ENCODE measurements at places on chromosomes 6 and 20.

- DNase-seq, result no peak
Observed at GRCh38 chr6:6872459-6873344, 235.1 kb upstream of the RREB1 start.

- no peak for DNase-seq
Observed at GRCh38 chr6:152750694-152751093, at the start of gene VIP. Gene VIP, plus strand, starts transcription at chr6:152750797. Its CDS starts 1,381 bp downstream, at chr6:152752178.

DNA sequence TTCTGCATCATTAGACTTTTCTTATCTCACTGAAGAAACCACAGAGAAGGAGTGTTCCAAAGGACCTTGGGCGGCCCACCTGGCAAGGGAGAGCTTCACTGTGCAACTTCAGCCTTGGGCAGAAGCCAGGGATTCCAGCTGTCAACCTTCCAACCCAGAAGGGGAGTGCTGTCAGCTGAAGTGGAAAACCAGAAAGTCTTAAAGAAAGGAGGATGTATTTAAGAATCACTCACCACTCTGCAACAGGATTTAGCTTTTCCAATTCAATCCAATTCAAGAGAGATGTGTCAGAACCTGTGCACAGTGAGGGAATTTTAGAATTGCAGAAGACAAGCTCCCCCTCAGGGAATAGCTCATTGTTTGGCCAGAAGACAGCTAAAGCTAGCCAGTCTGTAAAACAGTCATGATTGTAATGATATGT, 553.7 kb downstream of the CD83 start:
- no peak for DNase-seq

DNA sequence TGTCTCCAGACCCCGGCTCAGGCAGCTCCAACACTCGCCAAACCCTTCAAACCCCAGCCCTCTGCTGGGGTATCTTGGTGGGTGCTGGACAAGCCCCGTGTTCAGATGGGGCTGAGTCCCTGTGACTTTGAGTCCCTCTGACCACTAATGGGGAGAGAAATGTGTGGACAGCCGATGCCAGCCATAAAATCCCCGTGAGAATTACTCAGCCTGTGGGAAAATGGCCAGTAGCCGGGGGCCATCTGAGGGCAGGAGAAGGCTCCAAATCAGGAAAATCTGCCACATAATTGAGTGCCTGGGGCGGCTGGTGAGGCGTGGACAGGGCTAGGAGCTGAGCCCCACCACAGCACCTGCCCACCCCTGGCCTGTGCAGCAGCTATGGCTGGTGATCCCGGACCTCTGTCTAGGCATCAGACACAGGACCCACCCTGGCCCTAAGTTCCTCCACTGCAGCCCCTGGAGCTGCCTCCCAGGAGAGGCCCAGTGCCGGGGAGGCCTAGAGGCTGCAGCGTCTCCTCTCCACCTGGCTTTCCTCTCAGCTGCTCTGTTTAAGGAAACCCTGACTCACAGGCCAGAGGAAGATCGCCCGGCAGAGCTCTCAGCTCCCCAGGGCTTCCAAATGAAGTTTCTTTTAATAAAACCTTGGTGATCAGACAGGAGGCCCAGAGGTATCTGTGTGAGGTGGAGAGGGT, 53.7 kb upstream of the SLCO4A1 start:
- no peak for DNase-seq

- no peak for DNase-seq
Observed at GRCh38 chr20:47878601-47879027, 93.3 kb upstream of the SULF2 start.

DNA sequence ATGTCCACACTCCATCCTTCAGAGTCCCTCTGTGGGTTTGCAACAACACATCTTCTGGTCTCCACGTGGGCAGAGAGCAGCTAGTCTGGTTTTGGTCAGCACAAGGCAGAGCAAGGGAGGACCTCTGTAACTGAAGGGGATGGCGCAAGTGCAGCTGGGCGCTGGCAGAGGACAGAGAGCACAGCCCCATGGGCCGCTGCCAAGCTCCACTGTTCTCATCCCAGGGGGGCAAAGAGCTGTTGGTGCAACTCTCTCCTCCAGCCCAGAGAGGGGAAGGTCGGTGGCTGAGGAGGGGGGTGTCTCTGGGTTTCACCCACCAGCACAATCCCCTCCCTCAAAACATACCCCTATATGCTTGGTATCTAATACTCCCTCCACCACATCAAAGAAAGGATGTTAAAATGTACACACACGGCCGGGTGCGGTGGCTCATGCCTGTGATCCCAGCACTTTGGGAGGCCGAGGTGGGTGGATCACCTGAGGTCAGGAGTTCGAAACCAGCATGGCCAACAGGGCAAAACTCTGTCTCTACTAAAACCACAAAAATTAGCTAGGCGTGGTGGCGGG, 9.1 kb downstream of the ATP9A start:
- no peak for DNase-seq

DNA sequence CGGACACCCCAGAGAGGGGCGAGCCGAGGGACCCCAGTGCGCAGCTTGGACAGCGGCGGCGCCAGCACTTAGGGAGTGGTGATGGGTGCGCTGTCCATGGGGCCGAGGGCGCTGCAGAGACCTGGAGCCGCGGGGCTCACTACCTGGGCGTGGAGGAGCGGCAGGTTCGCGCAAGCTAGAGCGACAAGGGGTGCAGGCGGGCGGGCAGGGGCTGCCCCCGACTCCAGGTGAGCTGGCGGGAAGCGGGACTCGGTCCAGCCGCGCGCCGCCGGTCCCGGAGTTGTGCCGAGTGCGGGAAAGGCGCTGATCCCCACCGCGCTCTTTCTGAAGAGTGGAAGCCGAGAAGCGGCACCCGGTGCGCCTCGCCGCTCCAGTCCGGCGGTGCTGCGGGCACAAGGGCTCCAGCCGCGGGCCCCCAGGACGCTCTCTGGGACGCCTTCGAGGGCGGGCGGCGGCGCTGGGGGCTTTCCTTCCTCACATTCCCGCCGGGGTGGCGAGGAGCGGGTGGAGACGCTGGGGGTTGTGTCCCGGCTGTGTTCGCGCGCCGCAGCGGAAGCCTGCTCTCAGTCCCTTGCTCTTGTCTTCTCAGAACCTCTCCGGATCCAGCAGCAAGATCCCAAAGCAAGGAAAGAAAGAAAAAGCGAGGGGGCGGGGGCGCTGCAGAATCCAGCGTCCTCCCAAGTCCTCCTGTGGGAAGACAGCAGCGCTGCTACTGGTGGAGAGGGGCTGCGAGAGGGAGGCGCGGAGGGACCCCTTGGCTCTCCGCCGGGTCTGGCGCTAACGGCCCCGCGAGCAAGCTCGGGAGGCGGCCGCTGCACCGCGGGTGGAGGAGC, at the start of gene B3GAT2:
B3GAT2 (minus strand) TSS at position 610 of the 833 bp plus-strand sequence. CDS start 631 bp downstream, outside the sequence.
- DNase-seq, result no peak

DNA sequence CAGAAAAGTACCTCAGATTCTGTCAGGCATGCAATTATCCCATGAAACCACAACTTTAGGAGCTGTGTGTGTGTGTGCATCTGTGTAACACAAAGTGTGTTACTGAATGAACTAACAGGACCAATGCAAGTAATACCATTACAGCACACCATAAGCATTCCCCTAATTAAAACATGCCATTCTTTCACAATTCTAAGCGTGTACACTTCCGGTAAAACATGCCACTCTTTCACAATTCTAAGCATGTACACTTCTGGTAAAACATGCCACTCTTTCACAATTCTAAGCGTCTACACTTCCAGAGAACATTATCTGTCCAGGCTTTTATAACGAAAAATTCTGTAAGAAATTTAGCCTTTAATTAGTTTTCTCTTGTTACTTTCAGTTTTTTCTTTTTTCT, 238.2 kb downstream of the GMDS start:
- no peak for DNase-seq

DNA sequence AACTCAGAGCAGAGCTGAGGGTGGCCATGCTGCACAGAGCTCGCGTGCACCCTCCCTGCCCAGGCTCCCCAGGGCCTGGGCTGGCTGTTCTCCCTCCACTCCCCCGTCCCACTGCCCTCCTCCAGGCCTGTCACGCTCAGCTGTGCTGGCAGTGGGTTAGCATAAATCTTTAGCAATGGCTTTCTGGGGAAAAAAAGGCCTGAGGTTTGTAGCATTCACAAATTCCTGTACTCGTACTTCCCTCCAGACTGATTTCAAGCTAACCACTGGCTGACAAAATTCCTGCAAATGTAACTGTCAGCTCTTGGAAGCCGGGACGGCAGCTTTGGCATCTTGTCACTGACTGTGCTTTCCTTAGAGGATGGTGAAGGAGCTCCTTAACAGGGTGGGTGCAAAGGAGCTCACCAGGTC, 22.3 kb upstream of the SMOC2 start:
- DNase-seq, result no peak

DNA sequence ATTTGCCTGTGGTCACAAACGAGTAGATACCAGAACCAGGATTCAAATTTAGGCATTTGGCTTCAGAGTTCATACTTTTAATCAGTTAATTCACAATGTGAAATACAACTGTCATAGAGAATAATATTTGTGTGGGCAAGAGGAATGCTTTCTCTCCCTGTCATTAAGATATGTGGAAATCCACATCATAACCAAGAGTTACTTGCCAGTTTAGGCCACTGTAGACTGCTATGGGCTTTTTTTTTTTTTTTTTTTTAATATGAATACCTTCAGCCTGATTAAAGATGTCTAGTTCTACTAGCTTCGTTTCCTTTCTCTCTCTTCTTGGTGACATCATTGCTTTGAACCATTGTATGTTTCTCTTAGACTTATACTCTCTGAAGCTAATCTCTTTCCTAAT, 244.9 kb downstream of the ZFAND3 start:
- no peak for DNase-seq

GRCh38 chr6:166910601-166911000, 45.7 kb downstream of the RNASET2 start:
- DNase-seq, result no peak

DNA sequence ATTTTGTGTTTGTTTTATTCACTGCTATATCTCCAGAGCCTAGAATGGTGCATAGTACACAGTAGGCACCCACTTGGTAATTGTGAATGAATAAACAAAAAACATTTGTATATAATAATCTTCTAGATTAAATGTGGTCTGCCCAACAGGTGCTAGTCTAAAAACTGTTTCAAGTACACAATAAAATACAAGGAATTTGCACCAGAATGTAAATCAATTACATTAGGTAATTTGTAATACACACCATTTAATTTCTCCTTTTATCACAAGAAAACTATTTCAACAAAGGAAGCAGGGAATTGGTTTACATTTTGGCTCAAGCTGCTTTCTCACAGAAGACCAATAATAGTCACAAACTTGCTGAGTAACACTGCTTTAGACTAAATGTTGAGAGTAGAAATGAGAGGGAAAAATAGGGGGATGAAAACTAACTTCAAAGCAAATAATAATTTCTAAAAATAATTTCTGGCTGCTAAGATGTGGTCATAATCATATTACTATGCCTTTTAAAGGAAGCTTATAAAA, 22.1 kb downstream of the RUNX2 start:
- DNase-seq, result no peak

GRCh38 chr6:15781890-15782289, 119.1 kb upstream of the DTNBP1 start:
- DNase-seq, result no peak

DNA sequence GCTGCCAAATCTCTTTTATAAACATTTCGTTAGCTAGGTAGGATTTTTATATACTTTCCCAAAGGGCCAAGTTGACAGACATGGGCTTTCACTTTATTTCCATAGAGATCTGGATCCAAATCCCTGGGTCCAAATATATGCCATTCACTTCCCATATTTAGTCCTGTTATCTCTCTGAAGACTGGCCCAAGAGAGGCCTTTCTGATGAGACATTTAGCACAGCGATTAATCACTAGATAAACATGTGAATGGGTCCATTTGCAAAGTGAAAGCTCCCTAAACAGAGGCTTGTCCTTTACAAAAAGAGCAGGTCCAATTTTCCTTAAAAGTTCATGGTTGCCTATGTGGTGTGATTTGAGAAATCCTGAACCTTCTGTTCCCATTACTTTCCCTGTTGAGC, 132.6 kb downstream of the TRMT11 start:
- DNase-seq, result no peak

GRCh38 chr20:22931653-22932608, 103.2 kb upstream of the SSTR4 start:
- no peak for DNase-seq

DNA sequence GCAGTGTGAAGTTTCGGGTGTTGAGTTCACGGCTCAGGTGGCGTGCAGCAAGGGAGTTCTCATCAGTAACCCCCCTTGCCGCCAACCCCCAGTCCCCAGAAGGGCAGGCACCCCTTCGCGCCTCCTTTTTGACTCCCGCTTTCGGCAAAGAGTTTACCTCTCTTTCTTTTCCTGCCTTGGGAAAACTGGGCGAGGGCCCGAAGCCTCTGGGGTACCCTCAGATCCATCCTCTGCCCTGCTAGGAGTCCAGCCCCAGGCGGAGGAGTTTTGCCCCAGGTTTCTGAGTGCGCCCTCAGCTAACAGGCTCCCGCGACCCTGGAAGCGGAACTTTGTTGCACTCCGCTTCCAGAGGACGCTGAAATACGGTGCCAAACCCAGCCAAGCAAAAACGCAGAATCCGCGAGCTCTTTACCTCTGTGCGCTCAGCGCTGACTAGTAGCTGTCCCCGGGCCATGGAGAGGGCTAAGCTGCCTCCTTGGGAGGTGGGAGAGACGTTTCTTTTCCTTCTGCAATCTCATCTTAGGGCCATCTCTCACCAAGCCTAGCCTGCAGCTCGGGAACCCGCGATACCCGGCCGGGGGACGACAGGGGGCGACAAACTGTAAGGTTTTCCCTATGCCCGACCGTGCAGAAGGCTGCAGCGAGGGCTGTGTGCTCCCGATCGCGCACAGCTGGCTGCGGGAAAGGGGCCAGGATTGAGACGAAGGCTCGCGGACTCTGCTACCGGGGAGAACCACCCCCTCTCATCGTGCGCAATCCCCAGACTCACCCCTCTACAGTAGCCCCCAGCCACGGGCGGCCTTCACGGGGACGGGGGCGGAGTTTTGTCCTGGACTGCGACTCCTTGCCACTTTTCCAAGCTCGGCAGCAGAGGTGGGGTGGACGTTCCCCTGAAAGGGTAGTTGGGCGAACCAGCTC, 2.7 kb upstream of the PAX1 start:
- peak; percentile 37 for DNase-seq

- DNase-seq, result no peak
Observed at GRCh38 chr6:110095935-110096334, 83.5 kb downstream of the WASF1 start.

- DNase-seq, result peak; percentile 43
Observed at GRCh38 chr6:33297406-33297955, 1.3 kb downstream of the RGL2 start.

- DNase-seq, result no peak
Observed at GRCh38 chr20:41095110-41095969, 42.0 kb upstream of the PLCG1 start.

GRCh38 chr6:126372626-126373025, 32.7 kb downstream of the CENPW start:
- no peak for DNase-seq

Data from C1 segment of cervical spinal cord (tissue), 14 donors.